ENCODE measurements at places on chromosomes 12 and 14.

- no peak for DNase-seq
Measured at GRCh38 chr14:31792726-31793125, 231.5 kb downstream of the NUBPL start.

GRCh38 chr12:104410786-104411185 lies 46.0 kb upstream of the CHST11 start:
- DNase-seq: no peak

DNA sequence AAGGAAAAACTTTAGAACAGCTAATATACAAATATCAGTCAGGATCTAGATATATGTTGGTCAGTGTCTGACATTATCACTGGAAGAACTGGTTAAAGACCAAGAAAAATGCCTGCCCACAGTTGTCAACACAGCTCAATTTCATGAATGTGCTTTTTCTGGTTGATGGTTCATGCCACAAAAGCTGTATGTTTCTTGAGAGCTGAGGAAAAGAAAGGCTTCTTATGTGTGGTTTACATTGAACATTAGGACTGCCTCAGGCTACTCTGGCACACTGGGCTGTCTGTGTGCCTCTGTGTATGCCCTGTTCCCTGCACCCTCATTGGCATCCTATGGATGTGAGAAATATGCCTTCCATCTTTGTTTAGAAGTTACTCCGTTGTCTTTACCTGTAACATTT lies 218.8 kb upstream of the RGS6 start:
- no peak for DNase-seq

DNA sequence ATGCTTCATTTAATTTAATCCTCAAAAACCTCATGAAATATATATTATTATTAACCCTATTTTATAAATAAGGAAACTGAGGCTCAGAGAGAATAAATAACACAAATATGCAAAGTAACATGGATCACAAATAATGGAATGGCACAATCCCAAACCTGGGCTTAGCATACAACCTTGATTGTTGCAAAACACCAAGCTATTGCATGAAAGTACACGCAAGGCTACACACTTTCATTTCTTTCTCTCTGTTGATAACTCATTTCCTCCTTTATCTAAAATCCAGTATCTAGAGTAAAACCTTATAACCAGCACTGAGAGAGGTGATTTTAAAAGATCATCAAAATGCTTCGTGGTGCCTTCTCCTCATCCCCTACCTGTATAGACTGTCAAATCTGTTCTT lies 2.8 kb upstream of the DAAM1 start:
- no peak for DNase-seq

GRCh38 chr12:89041078-89041477 lies 311.2 kb downstream of the DUSP6 start:
- no peak for DNase-seq

DNA sequence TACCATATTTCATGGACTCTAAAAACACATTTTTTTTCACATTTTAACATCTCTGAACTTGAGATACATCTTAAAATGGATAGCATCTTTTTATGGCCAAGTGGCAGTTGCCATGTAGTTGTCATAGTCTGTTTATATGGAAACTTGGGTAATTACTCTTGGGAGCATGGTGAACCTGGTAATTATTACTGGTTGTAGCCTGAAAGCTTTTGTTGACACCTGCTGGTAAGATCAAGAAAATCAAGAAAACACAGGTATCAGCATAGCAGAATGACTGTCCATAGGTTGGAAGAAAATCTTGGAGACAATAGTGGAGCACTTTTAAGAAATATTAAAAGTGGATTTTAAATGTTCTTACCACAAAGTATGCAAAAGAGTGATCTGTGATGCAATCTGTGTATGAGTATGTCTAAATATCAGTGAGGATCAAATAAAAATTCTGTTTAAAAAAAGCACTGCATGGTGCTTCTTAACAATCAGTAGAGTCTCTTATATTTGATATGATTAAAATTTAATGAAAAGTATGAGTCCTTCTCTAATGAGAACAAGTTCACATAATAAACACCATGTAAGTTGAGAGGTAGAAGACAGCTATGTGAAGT lies 44.2 kb downstream of the TTC8 start:
- no peak for DNase-seq

GRCh38 chr12:30732954-30733637 lies 21.7 kb downstream of the CAPRIN2 start:
- DNase-seq: no peak

DNA sequence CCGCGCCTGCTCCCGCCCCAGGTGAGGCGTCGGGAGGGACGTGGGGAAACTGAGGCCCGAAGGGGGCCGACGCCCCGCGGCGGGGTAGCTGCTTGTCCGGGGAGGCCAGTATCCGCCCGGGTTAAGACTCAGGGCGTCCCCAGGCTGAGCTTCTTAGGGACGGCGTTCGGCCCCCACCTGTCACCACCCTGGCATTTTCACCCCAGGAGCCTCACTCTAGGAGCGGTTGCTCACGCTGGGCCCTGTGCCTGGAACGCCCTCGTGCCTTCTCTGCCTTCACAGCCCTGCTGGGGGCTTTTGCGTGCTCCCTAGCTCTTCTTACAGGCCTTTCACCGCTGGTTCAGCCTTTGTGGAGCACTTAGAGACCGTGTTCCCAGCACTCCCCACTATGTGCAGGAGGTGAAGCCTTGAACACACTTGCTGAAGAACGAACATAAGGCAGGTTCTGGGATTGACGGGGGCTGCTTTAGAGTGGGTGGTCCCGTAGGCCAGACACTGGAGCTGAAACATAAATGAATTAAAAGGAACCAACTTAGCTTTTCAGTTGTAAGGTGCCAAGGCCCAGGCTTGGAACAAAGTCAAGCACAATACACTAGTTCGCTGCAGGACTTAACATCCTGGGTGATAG lies 601 bp downstream of the ZNF839 start:
- peak; percentile 42 for DNase-seq

DNA sequence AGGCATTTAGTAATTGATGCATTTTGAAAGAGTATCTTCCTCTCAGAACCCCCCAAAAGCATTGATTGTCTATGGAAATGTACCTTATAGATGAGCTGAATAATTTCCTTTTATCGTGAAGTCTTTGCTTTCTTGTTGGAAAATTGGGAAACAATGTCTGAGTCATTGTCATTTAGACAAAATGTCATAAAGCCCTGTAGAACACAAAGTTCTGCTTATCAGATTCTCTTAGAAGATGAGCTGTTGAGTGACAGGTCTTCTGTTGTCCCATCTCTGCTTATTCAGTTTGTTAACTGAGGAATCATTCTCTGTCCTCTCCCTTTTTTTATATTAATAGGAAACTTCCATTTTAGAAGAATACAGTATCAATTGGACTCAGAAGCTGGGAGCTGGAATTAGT lies 22.9 kb downstream of the MAPKAPK5 start:
- DNase-seq: no peak

GRCh38 chr12:54602661-54603060 lies 14.2 kb upstream of the PPP1R1A start:
- DNase-seq: no peak

GRCh38 chr12:92223481-92223880 lies 77.8 kb upstream of the BTG1 start:
- DNase-seq: no peak

GRCh38 chr14:104315169-104315568 lies 176.8 kb downstream of the KIF26A start:
- no peak for DNase-seq

- DNase-seq: no peak
Measured at GRCh38 chr12:54038871-54039414, 6.1 kb downstream of the HOXC5 start.

- DNase-seq: no peak
Measured at GRCh38 chr12:91210144-91210543, 27.5 kb upstream of the DCN start.

GRCh38 chr12:109743076-109743910 lies 29.7 kb downstream of the FAM222A start:
- DNase-seq: no peak
